ENCODE measurements at places on chromosomes 5 and 9.

DNA sequence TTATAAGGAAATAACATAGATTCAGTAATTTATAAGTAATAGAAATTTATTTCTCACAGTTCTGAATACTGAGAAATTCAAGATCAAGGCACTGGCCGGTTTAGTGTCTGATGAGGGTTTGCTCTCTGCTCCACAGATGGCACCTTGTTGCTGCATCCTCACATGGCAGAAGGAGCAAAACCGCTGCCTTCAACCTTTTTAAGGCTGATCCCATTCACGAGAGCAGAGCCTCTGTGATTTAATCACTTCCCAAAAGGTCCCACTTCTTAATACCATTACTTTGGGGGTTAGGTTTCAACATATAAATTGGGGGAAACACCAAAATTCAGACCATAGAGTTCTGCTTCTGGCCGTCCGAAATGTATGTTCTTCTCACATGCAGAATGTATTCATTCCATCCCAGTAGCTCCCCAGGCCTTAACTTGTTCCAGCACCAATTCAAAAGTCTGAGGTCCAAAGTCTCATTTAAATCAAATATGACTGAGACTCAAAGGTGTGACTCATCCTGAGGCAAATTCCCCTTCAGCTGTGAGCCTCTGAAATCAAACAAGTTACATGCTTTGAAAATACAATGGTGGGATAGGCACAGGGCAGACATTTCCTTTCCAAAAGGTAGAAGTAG, 30.6 kb downstream of the BAAT start:
- no peak for DNase-seq

DNA sequence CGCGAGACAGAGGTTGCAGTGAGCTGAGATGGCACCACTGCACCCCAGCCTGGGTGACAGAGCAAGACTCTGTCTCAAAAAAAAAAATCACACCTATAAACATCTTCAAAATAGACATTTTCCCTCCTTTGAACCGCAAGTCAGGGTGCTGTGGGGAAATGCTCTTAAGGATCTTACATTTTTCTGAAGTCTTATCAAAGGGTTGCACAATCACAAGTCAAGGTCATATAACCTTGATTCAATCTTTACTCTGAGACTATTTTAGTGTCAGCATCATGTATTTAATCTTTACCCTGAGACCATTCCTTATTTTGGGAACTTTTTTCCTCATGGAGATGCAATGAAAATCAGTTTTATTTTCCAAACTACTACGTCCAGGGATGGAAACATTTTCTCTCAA, 62.8 kb upstream of the RANBP3L start:
- DNase-seq, result no peak

- no peak for DNase-seq
Measured at GRCh38 chr5:1016036-1016435, 7.4 kb downstream of the NKD2 start.

DNA sequence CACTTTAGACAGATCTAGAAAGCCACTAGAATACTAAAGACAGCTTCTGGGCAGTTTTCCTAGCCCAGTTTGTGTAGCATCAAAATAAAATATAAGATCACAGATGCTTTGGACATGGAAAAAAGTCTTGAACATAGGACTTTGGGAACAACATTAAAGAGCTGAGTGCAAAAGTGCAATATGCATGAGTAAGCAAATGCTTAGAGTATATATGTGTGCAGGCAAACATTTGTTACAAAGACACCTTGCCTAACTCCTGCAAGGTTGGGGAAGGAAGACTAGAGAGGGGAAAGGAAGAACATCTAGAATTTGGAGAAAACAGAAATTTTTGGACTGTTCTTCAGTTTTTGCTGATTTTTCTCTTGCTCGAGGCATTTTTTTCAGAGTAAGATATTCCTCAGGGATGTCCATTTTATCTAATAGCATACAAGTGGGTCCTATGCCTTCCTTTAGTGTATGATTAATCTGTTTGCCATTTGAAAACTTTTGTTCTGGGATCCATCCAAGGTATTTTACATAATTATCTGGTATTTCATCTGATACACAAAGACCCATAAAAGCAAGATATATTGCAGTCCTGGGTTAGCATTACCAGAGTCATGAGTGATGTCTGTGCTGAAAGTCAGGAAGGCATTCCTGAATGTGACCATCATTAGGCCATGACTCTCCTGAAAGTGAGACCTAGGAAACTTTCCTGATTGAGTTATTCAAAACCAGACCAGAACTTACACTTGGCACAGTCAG, 142.0 kb upstream of the RGMB start:
- DNase-seq, result no peak

- peak; percentile 74 for DNase-seq
Measured at GRCh38 chr5:180803181-180804128, 849 bp upstream of the MGAT1 start.

- no peak for DNase-seq
Measured at GRCh38 chr5:29214839-29215238, 1978.6 kb upstream of the CDH6 start.

Data from stimulated activated naive CD4-positive, alpha-beta T cell (primary cell).